ENCODE measurements at places on chromosomes 5 and 9.

DNA sequence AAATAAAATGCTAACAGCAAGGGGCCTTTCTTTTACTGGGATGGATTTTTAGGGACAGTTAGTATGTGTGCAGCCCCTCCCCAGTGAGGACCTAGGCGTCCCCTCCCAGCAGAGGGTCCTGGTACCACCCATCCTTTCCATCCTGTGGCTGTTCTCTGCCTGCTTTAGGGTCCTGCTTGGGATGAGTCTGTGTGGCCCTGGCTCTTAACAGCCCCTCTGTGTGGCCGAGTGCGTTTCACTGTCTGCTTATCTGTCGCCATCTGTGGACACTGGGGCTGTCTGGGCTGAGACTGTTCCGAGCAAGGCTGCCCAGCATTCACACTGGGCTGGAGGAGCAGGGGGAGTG lies 17.0 kb downstream of the WNK2 start:
- DNase-seq, result no peak

DNA sequence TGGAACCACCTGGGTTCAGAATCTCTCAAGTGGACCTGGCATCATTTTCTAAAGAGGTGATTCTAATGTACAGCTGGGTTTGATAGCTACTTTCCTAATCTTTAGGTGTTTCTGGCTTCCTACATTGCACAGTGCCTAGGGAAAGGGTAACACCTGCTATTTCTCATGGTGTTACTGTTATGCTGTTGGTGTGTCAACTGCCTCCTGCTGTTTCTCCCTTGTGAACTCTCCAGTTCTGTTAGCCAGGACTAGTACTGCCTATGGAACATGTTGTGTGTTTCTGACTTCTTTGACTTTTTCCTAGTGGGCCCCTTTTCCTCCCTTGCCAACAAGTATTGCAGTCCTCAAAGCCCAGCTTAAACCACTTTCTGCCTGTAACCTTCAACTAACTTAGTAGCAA lies 5.5 kb downstream of the ARHGEF28 start:
- DNase-seq, result no peak

GRCh38 chr9:35609820-35610163 lies 4.7 kb downstream of the TESK1 start:
- no peak for DNase-seq

DNA sequence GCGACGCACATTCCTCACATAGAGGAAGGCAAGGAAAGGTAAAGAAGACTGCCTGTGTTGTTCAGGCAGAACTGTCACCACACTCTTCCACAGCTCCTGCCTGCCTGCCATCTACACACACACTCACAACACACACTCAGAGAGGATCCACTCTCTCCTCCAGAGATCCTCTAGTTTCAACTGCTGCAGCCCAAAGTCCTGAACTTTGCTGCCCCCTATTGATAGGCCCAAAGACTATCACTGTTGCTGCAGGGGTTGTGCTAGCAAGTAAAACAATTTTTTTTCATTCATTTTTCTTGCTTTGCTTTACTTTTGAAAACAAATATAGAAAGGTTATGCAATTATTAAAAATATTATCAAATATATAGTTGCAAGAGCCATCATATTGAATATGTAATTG lies 5.9 kb upstream of the CFAP90 start:
- DNase-seq, result no peak

- DNase-seq, result no peak
Measured at GRCh38 chr9:100281676-100282387, 70.9 kb downstream of the TEX10 start.

- DNase-seq, result no peak
Measured at GRCh38 chr9:116608064-116608463, 79.0 kb upstream of the TRIM32 start.

- DNase-seq, result no peak
Measured at GRCh38 chr5:39660020-39660419, 235.2 kb upstream of the DAB2 start.

DNA sequence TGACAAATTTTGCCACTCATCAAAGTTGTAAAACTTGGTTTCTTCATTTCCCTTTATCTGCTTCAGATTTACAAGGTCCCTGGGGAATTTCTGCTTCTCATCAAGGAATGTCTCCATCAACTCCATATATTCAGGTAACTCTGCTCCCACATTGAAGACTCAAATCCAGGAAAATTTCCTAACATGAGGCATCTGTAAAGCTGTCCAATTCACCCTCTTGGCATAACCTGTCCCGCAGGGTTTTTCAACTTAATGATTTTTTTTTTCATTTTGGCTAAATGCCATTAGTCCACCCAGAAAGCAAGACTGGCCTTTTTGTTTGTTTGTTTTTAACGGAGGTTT lies 50.2 kb upstream of the SLC30A5 start:
- no peak for DNase-seq

- DNase-seq, result no peak
Measured at GRCh38 chr5:149683964-149684363, 46.1 kb upstream of the PPARGC1B start.

DNA sequence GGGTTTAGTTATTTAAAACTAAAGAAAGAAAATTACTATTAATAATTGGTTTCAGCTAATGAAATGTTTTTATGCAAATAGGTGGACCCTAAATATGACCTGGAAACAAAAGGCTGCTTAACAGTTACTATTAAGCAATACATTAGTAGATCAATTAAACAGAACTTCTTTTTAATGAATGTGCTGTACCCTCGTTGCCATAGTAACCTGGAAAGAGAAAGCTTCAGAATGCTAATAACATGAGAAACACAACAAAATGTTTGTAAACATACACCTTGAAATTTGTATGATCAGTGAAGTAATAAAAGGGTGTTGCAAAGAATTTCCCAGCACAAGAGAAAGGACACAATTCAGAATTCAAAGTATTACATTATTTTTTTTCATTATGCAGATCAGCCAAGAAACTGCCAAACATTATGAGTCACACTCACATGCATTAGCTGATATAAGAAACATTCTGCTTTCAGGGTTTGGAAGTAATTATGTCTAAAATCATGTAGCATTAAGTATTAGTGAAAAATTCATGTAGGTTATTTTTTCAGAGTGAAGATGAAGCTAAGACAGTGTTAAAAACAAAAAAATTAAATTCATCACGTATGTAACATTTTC lies 348.3 kb downstream of the ISL1 start:
- no peak for DNase-seq

GRCh38 chr5:65481635-65482295 lies at the start of gene ADAMTS6:
Gene ADAMTS6, minus strand, starts transcription at chr5:65481920. Its CDS starts 8,247 bp downstream, at chr5:65473673.
- DNase-seq, result peak; percentile 59

GRCh38 chr5:114839360-114839759 lies 330.3 kb downstream of the TRIM36 start:
- no peak for DNase-seq

- no peak for DNase-seq
Measured at GRCh38 chr9:21995666-21996398, 1.2 kb downstream of the CDKN2B-AS1 start.

GRCh38 chr9:116541402-116541801 lies 145.7 kb upstream of the TRIM32 start:
- no peak for DNase-seq

GRCh38 chr5:39720136-39720535 lies 295.4 kb upstream of the DAB2 start:
- DNase-seq, result no peak

DNA sequence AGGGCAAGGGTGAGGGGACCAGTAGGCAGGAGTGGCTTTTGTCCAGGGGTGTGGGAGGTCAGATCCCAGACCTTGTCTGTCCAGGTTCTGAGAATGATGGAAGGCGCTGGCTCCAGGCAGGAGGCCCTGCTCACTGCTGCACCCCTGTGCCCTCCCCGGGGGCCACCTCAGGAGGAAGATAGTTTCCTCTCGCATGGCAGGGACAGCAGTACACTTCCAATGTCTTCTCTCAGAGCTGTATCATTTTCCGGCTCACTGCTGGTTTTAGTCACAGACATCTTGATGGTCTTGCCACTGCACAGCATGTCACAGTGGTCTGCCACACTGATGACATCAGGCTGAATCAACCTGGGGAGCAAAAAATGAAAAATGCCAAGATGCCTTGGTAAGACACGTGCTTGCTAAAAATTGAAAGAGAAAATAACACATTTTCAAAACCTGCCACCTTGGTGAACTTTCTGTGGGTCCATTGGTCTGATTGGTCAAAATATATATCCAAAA lies 3.3 kb upstream of the SLC6A3 start:
- no peak for DNase-seq

DNA sequence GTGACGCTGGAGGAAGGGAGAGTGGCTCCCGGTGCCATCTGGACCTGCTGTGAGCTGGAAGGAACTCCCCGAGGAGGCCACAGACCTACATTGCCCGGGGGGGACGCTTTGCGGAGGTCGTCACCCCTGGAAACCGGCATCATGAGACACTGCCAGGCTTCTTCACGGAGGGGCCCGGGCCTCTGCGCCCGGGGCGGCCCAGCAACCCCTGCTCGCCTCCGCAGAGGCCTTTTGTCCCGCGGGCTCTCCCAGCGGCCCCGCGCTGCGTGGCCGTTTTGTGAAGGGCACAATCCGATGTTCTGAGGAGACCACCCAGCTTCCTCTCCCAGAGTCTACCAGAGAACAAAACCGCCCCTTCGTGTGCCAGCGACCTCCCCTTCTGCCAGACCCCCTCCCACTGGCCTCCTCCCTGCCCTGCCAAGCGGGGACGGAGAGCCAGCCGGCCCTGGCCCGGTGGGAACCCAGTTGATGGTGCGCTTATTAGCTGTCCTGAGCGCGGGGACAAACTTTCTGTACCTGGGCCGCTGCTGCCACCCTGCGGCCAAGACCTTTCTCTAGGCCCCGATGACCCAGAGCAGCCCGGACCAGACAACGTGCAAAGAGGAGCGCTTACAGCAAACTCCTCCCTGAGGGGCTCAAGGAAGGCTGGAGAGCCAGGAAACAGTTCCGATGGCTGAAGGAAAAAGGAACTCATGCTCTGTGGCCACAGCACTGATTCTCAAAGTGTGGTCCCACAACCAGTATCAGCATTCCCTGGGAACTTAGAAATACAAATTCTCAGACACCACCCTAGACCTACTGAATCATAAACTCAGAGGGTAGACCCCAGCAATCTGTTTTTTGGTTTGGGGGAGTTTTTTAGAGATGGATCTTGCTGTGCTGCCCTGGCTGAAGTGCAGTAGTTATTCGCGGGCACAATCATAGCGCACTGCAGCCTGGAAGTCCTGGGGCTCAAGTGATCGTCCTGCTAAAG lies 86.7 kb downstream of the SLC1A3 start:
- peak; percentile 17 for DNase-seq

- no peak for DNase-seq
Measured at GRCh38 chr5:180799902-180800801, 2.5 kb downstream of the MGAT1 start.

GRCh38 chr5:59596586-59597350 lies 296.8 kb downstream of the PDE4D start:
- DNase-seq, result no peak

DNA sequence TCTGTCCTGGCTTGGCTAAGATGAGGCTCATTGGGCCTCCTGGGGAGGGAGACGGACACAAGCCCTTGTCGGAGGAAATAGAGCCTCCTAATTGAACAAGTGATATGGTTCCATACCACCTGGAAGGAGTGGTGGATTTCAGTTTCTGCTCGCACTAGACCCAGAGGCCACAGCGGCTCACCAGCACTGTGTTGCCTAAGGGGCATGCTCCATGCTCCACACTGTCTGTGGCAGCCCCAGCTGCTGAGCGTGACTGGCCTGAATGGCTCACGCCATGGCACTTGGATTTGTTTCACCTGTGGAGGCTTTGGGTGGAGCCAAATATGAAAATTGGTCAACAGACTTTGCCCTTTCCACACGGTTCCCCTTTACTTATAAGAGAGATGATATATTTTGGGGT lies 181.1 kb downstream of the HSPA4 start:
- DNase-seq, result no peak

- no peak for DNase-seq
Measured at GRCh38 chr5:2886531-2886930, 135.1 kb upstream of the IRX2 start.

Measured in stimulated activated CD4-positive, alpha-beta T cell treated with anti-CD3 and anti-CD28 coated beads, TNF-alpha, amount 100 ng/mL, for 1 hour (primary cell).